AG09309 (cell line): ENCODE measurements at places on chromosomes 3 and 15.

DNA sequence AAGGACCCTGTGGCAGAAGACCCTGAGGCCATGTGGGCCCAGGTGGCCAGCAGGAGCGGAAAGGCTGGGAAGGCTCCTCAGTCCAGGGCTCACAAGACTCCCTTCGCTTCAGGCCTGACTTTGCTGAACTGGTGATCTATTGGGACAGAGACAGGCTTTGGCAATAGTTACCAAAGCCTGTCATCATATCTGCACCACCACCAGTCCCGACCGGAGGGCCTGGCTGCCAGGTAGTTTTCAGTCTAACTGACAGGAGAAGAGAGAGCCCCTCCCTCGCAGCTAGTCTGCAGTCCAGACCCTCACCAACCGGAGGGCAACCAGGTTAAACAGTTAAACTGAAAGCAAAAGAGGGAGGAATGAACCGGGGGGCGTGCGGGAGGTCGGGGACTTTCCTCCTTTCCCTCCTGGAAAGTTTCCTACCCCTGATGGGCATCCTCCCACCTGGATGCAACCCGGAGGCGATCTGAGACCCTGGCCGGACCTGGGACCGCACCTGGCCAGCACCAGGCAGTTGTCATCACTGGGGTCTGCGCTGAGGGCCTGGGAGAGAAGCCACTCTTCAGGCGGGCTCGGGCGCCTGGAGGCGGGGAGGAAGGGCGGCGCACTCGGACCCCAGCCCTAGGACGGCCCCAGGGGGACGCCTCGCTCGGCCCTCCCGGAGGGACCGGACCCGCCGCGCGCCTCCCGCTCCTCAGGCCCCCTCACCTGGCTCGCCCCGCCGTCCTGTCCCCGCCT is 435 bp downstream of the RAB27A start:
- DNase-seq: no peak

DNA sequence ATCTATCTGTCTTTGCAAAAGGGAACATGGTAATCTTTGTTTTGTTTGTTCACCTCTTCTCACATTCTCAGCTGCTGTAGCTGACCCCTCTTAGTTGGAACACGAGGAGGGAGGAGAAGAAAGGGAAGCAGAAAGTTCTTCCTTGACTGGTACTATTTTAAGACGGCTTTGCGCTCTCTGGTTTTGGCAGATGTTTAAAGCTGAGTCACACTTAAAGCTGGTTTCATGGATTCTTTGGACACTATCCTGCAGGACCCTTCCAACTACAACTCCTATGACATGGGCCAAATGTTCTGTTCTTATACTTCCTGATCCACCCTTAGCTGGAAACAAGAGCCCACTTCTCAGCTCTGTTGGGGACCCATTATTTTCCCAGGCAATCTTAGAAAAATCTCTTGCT is 40.6 kb upstream of the FXR1 start:
- no peak for DNase-seq

GRCh38 chr3:192077795-192078497 is 617.0 kb downstream of the PYDC2 start:
- DNase-seq: no peak

DNA sequence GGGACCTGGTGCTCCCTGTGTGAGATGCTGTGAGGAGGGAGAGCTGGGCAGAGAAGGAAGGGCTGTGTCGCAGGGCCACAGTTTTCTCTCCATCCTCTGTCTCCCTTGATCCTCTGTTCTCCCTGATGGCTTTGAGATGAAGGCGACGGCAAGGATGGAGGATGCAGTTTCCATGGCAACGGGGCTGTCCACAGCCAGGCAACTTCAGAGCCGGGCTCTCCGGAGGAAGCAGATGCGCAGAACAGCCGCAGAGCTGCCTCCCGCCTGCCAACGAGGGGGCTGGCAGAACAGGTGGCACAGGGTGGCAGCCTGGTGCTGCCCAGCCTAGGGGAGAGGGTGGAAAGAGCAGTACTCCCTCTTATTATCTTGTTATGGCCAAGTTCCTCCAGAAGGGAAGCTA is 9.9 kb upstream of the GRM2 start:
- no peak for DNase-seq

- DNase-seq: no peak
Observed at GRCh38 chr15:73952913-73953750, 26.9 kb downstream of the LOXL1 start.

DNA sequence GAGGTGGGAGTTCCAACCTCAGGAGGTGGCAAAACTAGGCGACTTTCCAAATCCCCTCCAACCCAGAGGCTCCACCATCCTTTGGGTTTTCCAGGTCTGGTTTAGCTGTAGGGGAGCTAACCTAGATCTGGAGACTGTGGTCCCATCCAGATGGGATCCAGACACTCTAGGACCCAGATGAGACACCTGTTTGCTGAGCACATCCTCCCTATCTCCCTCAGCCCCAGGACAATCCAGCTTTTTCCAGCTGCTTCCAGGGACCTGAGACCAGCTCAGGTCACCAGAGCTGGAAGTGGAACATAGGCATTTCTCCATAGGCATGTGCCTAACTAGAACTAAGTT is 18.2 kb downstream of the CRTAP start:
- DNase-seq: no peak

- no peak for DNase-seq
Observed at GRCh38 chr15:42491539-42492225, 741 bp upstream of the ZNF106 start.

- DNase-seq: no peak
Observed at GRCh38 chr15:50024281-50024680, 94.8 kb downstream of the ATP8B4 start.

DNA sequence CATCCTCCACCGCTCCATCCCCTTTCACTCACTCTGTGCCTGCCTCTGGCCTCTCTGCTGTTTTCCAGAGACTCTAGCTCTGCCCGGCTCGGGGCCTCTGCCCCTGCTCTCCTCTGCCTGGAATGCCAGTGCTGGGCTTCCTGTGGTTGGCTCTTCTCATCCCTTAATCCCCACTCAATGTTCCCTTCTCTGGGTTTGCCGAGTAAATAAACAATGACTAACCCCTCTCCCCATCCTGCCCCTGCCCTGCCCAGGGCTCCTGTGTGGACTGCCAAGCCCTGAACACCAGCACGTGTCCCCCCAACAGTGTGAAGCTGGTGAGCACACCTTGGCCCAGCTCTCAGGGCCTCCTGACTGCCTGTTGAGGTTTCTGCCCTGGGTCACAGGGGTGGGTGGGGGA is 12.2 kb downstream of the STAB1 start:
- no peak for DNase-seq

DNA sequence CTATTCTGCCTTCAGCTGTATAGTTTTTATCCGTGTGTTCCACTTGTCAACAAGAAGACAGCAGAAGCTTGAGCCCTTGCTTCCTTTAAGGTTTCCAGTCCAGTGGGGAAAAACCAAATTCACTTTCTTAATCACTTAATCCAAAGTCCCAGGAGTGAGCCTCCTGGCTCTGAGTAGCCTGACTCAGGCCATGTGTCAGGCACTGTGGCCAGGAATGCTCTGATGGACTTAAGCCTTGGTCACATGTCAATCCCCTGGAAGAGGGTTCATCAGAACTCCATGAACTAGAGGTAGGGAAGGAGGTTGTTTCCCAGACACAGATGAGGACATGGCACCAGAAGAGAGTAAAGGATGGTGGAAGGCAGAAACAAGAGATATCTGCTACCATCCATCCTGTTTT is 8.8 kb downstream of the VIPR1 start:
- no peak for DNase-seq

- DNase-seq: no peak
Observed at GRCh38 chr3:89353465-89353864, 246.0 kb downstream of the EPHA3 start.

GRCh38 chr3:172321035-172321434 is 127.2 kb downstream of the GHSR start:
- no peak for DNase-seq

DNA sequence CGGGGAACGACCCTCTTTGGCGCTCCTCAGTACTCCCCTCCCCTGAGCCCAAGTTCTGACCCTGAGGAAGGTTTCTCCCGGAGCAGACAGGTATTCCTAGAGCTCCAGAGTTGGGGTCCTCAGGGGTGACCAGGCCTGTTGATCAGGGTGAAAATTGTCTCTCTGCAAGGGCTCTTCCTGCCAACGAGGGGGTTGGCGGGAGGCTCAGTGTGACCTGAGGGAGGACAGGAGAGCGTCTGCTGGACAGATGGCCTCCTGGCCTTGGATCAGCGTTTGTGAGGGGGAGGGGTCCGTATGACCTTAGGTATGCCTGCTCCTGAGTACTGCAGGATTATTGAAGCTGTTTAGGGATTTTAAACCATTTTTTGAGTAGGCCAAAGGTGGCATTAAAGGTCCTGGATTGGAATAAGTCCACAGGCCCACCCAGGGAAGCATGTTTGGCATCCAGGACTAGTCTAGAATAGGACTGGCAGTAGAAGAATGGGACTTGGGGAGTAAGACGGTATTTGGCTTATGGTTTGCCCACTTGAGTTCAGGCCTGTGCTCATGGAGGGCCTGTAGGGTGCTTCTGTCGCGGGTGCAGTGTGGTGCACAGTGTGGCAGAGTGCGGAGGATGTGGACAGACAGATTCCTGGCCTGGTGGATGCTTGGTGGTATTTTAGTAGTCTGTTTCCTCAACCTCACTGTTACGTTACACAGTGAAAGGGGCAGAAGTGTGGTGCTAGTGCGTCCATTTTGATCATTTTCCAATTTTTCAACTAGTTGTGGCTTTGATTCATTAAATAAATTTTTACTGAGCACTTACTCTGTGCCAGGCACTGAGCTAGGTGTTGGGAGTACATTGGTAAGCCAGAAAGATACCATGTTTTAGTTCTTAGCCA is 959 bp downstream of the ZNF592 start:
- no peak for DNase-seq

- DNase-seq: no peak
Observed at GRCh38 chr15:77064063-77064462, 6.8 kb downstream of the TSPAN3 start.

DNA sequence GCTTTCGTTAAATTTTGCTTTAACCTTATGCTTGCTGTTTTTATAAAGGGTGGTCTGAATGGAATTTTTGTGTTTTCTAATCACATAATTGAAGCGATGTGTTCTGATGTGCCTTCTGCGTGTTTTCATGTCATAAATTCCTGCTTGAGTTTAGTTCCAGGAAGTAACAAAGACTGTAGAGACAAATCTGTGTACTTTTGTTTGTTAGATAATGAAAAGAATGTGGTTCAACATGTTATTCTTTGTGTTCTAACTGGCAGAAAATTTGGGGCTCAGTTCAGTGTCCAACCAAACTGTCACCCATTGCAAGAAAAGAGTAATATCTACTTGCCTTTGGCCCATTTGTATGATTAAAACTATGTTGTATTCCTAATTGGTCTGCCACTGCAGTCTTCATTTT is 324.0 kb downstream of the DIPK2A start:
- no peak for DNase-seq

- peak; percentile 78 for DNase-seq
Observed at GRCh38 chr15:89820666-89821611, 6.3 kb upstream of the ANPEP start.

DNA sequence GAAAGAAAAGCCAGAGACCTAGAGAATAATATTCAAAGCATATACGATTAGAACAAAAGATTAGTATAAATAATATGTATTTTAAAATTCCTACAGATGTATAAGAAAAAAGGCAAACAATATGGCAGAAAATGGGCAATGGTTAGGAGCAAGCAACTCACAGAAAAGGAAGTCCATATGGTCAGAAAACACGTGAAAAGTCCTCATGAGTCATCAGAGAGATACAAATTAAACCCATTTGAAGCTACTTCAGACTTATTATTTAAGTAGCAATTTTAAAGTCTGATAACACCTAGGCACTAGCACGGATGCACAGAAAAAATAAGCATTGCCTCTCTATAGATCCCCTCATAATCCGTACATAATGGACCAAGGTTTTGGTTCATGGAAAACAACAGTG is 25.6 kb downstream of the SLC7A14 start:
- DNase-seq: no peak

GRCh38 chr3:119733812-119734211 is 31.0 kb downstream of the CFAP91 start:
- no peak for DNase-seq

DNA sequence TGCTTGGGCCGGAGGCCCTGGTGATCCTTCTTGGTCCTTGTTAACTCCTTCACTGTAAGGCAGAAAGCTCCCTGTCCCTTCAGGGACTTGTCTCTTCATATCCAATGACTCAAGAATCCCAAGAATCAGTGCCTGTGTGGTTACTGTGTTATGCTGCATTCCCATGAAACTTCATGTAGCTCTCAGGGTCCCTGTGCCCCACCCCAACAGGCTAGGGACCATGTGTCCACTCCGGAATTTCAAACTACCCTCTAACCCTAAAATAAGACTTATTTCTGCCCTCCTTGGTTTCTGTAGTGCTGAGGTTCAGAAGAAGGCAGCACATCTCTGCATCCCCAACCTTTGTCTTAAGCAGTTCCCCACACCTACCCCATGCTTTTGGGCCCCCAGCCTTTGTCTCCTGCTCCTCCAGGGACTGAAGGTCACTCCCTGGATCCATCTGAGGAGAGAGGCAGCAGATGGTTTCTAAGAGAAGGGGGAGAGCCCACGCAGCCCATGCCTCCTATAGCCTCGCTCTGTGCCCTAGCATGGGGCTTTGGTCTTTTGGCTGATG is 531 bp upstream of the MAP1A start:
- no peak for DNase-seq
